ENCODE measurements at places on chromosomes 16 and 17.

- peak; percentile 42 for DNase-seq
Observed at GRCh38 chr17:27463235-27463677, 7.0 kb downstream of the KSR1 start.

- no peak for DNase-seq
Observed at GRCh38 chr17:71111460-71111859, 942.1 kb downstream of the KCNJ2 start.

GRCh38 chr16:2212362-2213324, 2.0 kb upstream of the BRICD5 start:
- DNase-seq: no peak

DNA sequence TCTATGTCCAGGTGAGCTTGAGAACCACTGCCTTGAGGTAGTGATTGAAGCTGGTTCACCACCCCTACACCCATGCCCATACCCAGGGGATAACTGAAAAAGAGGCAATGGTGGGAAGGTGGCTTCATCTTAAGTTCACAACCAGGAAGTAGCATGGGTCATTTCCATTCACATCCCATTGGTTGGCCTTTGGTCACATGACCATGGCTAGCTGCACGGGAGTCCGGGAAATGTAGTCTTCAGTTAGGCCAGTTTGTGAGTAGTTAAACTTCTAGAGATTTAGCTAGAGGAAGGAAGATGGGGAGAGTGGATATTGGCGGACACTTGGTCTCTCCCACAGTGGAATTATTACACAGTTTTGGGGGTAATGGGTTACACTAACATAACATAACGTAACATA, 92.9 kb downstream of the RGS9 start:
- DNase-seq: peak; percentile 16

- DNase-seq: peak; percentile 22
Observed at GRCh38 chr17:45146890-45147580, 1.2 kb upstream of the HEXIM1 start.

DNA sequence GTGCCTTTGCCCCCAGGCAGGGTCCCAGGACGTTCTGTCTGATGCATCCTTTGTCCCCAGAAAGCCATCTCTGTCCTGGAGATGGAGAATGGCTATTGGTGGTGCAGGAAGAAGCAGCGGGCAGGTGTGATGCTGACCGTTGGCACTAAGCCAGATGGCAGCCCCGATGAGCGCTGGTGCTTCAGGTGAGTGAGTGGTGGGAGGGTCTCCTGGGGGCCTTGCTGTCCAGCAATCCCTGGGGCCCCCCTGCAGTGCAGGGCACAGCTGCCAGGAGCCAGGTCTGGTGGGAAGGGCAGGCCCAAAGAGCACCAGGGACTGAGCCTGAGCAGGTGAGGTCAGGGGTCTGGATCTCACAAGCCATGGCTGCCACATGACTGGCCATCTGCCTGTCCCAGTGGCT, 18.1 kb downstream of the TRPV2 start:
- no peak for DNase-seq

DNA sequence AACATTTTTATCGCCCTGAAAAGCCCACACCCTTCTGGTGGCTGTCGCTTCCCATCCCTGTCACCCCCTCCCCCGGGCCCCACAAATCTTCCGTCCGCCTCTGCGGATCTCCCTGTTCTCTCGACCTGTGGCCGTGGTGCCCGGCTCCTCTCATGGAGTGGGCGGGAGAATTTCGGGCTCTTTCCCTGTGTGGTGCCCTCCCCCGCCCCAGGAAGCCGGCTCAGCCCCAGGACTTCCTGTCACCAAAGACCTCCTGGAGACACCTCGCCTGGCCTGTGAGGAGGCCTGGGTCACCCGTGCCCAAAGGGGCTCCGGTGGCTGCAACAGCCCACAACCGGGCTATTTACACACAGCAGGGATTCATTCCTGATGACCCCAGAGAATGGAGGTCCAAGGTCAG, 26.1 kb upstream of the UBE2I start:
- DNase-seq: no peak

- no peak for DNase-seq
Observed at GRCh38 chr16:63749276-63749675, 1372.6 kb downstream of the CDH11 start.

DNA sequence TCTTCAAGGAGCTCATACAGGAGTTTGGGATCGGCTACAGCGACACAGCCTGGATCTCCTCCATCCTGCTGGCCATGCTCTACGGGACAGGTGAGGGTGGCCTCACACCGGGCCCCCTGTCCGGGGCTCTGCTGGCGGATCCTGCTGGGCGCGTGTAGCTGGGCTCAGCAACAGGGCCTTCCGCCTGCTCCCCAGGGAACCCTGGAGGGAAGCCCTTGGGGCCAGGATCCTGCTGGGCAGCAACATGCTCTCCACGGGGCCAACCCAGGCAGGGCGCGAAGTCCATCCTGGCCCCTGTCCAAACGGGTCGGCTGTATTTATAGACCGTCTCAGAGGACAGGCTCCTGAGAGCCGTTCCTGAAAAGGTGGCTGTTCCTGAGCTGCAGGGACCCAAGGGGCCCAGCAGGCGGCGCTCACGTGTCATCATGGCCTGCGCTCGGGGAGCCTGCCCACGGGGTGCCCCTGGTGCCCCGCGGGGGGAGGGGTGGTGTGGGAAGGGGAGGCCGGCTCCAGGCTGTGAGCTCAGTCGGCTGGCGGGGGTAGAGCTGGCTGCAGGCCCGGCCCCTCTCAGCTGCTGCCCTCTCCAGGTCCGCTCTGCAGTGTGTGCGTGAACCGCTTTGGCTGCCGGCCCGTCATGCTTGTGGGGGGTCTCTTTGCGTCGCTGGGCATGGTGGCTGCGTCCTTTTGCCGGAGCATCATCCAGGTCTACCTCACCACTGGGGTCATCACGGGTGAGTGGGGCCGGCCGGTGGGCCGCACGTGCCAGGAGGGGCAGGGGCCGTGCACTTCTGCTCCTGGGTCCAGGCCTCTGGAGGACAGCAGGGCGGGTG, 7.5 kb downstream of the SLC16A3 start:
- peak; percentile 79 for DNase-seq

DNA sequence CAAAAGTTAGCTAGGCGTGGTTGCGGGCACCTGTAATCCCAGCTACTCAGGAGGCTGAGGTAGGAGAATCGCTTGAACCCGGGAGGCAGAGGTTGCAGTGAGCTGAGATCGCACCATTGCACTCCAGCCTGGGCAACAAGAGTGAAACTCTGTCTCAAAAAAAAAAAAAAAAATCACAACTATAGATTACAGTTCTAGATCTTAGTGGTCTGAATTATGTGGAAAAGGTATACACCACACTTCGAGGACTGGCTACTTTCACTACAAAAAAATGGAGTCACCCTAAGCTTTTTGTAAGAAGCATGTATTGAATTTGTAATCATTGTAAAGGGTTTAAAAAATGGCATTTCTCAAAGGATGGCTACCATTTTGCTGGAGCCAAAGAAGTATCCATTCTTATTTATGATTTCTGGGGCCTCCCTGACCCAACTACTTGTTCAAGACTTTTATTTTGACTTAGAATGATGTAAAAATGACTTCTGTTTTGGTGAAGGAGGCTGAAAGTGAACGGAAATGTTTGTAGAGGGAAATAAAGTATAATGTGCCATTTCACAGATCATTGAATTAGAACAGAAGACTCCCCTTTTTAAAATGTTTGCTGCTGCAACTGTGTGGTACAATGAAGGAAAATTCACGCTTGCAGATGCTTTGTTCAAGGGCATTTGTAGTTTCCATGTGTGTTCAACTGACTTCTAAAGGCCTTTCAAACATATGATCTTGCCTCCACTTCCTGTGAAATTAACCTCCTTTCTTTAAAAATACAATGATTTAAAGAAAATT, 37.1 kb upstream of the NOL11 start:
- no peak for DNase-seq

DNA sequence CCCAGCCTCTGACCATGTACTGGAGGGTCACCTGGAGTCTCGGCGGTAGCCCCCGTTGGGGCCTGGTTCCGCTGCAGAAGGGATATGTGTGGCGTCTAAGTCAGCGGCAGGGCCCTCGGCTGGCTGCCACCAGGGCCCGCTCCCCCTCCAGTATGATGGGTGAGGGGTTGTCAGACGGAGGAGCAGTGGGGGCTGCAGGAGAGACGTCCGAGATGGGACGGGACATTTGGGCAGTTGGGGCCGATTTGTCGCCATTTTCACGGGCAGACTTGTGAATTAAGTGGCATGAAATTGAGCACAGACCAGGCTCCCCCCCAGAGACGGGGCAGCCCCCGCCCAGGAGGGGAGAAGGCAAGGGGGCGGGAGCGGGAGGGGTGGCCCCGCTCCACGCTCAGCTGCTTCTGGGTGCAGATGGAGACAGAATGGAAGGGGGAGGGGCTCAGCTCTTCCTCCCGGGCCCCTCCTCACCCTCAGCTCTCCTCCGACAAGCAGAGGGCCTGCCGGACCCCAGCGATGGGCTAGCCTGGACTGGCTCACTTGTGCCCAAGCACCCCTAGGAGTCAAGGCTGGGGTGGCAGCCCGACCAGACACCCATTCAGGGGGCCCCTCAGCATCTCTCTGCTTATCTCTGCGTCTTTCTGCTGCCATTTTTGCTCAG, 52.7 kb upstream of the LHX1 start:
- no peak for DNase-seq

GRCh38 chr17:48825446-48826381, 5.1 kb upstream of the CALCOCO2 start:
- DNase-seq: no peak

- DNase-seq: peak; percentile 97
Observed at GRCh38 chr16:970766-971581, at the start of gene LMF1. TSS of gene LMF1 (minus strand) at chr16:970984. CDS start at chr16:970980, 4 bp downstream.

DNA sequence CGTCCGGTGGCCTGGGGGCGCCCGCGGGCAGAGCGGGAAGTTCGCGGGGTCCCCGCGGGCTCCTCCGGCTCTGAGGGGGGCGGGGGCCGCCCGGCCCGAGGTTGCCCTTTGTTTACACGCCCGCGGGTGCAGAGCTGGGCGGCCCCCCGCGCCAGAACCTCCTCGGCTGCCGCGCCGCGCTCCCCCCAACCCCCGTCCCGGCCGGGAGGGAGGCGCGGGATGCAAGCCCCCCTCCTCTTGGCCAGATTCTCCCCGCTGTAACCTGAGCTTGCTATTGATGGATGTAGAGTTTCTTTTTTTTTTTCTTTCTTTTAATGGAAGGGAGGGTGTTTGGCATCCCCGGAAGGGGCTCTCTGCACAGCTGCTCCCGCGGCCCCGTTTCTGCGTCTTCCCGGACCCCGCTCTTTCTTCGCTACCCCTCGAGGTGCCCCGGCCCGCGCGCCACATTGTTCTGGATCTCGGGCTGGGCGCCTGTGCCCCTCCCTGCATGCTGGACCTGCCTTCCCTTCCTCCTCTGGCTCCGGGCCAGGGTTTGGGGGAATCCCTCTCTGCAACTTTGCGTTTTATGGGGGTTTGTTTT, 646 bp downstream of the CBX2 start:
- DNase-seq: peak; percentile 23

- no peak for DNase-seq
Observed at GRCh38 chr16:82201926-82202325, 31.9 kb upstream of the MPHOSPH6 start.

GRCh38 chr17:59219992-59220327, 351 bp upstream of the GDPD1 start:
- DNase-seq: no peak

DNA sequence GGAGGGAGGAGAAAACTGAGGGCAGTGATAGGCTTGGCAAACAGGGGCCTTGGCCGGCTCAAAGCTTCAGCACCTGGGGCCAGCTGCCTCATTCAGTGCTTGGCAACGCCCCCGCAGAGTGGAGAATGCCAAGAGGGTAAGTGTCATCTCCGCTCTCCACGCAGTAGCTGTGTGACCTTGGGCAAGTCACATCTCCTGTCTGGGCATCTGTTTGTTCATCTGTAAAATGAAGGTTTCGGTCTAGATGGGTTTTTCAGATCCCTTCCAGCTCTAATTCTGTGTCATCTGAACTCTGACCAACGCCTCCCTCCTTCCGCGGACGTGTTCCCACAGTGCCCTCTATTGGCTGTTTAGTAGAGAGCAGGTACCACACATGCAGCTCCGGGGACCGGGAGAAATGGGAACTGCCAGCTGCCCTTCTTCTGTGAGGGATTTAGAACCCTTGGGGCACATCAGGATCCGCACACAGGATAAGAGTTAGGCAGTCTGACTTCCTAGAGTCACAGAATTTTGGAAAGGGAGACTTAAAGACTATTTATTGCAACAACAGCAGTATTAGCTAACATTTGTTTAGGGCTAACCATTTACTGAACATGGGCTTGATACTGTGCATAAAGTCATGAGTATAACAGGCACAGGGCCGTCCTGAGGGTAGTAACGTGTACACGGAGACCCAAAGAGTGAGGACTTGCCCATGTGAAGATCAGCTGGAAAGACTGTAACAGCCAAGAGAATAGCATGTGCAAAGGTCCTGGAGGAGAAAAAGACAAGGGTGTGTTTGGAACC, 26.8 kb downstream of the GP2 start:
- DNase-seq: peak; percentile 52

DNA sequence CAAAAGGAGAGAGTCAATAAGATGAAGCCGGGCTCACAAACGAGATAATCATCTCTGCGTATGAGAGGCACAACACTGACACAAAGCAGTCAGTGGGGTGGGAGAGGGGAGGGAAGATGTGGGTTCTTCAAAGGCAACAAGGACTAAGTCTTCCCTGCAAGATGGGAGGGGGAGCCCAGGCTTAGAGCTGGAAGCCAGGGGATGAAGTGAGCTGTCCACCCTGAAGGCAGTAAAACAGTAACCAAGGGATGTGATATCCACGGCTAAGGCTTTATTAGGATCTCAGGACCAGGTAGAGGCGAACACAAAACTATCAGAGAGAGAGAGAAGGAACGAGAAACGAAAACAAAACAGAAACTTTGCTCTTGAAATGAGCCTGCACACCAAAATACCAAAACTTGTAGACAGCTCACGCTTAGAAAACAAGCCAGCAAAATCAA, 115.9 kb downstream of the DYNLRB2 start:
- peak; percentile 62 for DNase-seq

- no peak for DNase-seq
Observed at GRCh38 chr16:89822188-89823086, 5.8 kb upstream of the SPIRE2 start.

DNA sequence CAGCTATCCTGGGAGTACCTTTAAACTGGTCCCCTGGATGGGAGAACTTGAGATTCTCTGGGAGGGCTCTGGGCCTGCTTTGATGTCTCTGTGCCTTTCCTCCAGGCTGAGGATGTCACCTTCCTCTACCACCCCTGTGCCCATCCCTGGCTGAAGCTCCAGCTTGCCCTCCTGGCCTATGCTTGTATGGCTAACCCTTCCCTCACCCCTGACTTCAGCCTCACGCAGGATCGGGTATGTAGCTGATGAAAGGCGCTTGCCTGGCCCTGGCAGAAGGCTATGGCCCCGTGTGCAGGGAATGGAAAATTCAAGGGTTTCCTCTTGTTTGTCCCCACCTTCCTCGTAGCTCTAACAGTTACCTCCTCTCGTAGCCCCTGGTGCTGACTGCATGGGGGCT, 3.0 kb downstream of the TP53I13 start:
- peak; percentile 7 for DNase-seq

GRCh38 chr16:64898159-64898558, 223.7 kb downstream of the CDH11 start:
- DNase-seq: no peak

DNA sequence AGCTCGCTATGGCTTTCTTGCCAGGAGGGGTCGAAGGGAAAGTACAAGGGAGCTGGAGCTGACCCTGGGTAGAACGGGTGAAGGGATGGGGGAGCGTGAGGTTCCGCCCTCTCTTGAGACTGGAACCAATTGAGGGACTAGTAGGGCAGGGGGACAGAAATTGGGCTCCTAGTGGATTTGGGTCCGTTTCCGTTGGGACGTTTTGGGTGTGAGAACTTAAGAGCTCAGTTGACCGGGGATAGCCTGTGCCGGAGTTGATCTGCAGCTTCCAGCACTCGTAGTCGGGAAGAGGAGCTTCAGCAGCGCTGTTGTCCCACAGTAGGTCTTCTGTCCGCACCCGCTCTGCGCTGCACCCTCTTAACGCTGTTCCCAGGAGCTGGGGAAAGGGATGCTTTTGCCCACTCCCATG, 481 bp downstream of the CNTROB start:
- peak; percentile 42 for DNase-seq

GRCh38 chr17:74099442-74100340, 103.8 kb upstream of the RPL38 start:
- no peak for DNase-seq

Data from activated CD4-positive, alpha-beta memory T cell treated with anti-CD3 and anti-CD28 coated beads for 36 hours (primary cell).